ENCODE measurements at places on chromosomes 7 and 10. TPM values are rescaled to one million over a fixed set of nuclear protein-coding genes. Genes with fewer than 3 reads are reported as not detected.

- no peaks in the 10 kb centered on the region for H3K36me3 ChIP-seq
- no peaks in the 10 kb centered on the region for H3K4me1 ChIP-seq
- DNase-seq: no peak
- H3K27ac ChIP-seq: no peak overlapping the region
Measured at GRCh38 chr10:77670817-77671443, 33.3 kb upstream of the KCNMA1 start.

GRCh38 chr10:60208676-60209269 lies 180.9 kb downstream of the ANK3 start:
- H3K36me3 ChIP-seq: peaks cover 36% of the 10 kb centered on the region
- H3K27me3 ChIP-seq: no peaks in the 10 kb centered on the region
- H3K4me3 ChIP-seq: no peak overlapping the region
- no peak for DNase-seq
- no peaks in the 10 kb centered on the region for H3K4me1 ChIP-seq

DNA sequence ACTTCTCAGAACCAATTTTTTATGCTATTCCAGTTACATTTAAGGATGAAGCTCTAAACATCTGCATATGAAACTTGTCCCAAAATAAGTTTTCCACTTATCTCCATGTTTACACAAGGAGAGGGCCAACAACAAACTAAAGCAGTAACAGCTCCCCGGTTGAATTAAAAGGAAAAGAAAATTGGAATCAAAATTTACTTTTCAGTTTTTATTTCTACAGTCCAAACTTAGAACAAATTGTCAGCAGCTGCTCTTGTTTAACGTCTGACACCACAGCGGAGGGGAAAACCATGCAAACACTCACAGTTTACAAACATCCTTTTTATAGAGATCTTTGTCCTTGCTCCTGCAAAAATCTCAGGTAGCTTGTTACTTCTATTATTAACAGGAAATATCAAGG lies 101.3 kb downstream of the COL28A1 start:
- no peaks in the 10 kb centered on the region for H3K36me3 ChIP-seq
- H3K4me3 ChIP-seq: no peak overlapping the region
- H3K4me1 ChIP-seq: no peaks in the 10 kb centered on the region
- no peak overlapping the region for H3K27ac ChIP-seq
- no peak for DNase-seq

- H3K27ac ChIP-seq: no peak overlapping the region
- H3K4me1 ChIP-seq: no peaks in the 10 kb centered on the region
- no peaks in the 10 kb centered on the region for H3K36me3 ChIP-seq
- H3K4me3 ChIP-seq: no peak overlapping the region
Measured at GRCh38 chr7:63040336-63040735, 958.3 kb upstream of the ZNF722 start.

- H3K4me3 ChIP-seq: no peak overlapping the region
- H3K27me3 ChIP-seq: no peaks in the 10 kb centered on the region
- DNase-seq: no peak
- no peak overlapping the region for H3K27ac ChIP-seq
Measured at GRCh38 chr10:92737484-92737883, 47.7 kb downstream of the HHEX start.

DNA sequence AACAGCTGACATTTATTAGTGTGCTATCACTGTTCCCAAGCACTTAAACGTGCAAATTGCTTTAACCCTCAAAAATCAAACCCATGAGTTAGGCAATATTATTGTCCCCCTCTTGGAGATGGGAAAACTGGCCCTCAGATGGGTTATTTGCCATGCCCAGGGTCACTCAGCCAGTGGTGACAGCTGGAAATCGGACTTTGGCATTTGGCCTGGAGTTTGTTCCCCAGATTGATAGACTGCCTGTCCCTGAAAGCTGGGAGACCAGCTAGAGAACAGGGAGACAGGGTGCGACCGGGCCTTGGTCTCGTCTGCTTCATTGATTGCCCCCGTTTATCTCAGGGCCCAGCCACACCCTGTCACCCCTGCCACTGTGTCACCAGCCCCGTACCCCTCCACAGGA lies 366.3 kb upstream of the GALNT17 start:
- peaks cover 21% of the 10 kb centered on the region for H3K36me3 ChIP-seq
- DNase-seq: no peak
- no peak overlapping the region for H3K4me3 ChIP-seq
- H3K27me3 ChIP-seq: no peaks in the 10 kb centered on the region

GRCh38 chr10:60606343-60607080 lies 171.8 kb upstream of the CDK1 start:
- H3K4me1 ChIP-seq: no peaks in the 10 kb centered on the region
- H3K36me3 ChIP-seq: no peaks in the 10 kb centered on the region
- no peak for DNase-seq
- H3K27me3 ChIP-seq: no peaks in the 10 kb centered on the region
- no peak overlapping the region for H3K27ac ChIP-seq
- H3K4me3 ChIP-seq: no peak overlapping the region

PROSER2 gene
- total RNA-seq: 1.3 TPM

HOXA3 gene
- total RNA-seq: 0.28 TPM

COL17A1 gene
- total RNA-seq: 0.26 TPM

IKZF1 gene
- total RNA-seq: 9.7 TPM

Data from right atrium auricular region (tissue), 2 donors.